ENCODE measurements at places on chromosomes 4 and X. TPM values are rescaled to one million over a fixed set of nuclear protein-coding genes. Genes with fewer than 3 reads are reported as not detected.

The CXorf66 gene
- not detected for total RNA-seq

The ARMCX4 gene
- 0.93 TPM for total RNA-seq

The ALB gene
- not detected for total RNA-seq

The SPIN2A gene
- total RNA-seq: 0.22 TPM

The HMX1 gene
- 0.19 TPM for total RNA-seq

The AR gene
- total RNA-seq: 3.1 TPM

The MAPK10 gene
- 0.43 TPM for total RNA-seq

Data from A549 treated with Mapracorat at 1 μM for 4 hours (cell line).